NCI-H2081 treated with DMSO at 0.1 percent for 48 hours (cell line): ENCODE measurements at places on chromosomes 6 and 20.

GRCh38 chr6:98054453-98054852, 771.4 kb upstream of the MMS22L start:
- DNase-seq = no peak

GRCh38 chr6:166029506-166029905, 138.1 kb downstream of the TBXT start:
- DNase-seq = no peak

DNA sequence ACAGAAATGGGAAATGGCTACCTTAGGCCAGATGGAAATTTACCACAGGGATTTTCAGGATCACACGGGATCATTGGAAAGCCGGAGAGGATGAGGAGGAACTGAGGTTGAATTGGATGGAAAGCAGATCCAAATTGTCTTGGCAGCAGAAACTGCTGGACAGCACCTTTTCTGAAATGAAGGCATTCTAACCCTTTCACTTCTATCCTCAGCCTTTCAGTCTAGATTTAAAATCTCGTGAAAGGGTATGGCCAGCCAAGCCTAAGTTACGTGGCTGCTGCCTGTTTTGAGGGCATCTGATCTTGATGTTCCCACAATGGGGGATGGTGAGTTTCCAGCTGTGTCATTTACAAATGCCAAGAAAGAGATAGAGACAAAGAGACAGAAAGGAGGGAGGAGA, 358.2 kb downstream of the KIF16B start:
- no peak for DNase-seq

DNA sequence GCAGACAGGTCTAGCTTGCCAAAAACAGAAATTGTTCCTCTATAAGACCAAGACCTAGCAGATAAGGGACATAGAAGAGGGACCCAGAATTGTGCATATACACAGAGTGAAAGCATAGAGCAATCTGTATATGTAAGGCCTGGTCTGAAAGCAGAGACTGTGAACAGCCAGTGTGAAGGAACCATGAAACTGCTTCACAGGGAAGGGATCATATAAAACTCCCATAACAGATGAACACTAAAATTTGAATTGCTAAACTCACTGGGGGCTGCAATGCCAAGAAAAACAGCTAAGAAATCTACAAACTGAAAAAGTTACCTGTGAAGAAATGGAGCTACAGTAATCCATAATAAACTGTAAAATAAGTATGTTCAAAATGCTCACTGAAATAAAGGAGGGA, 7.0 kb downstream of the ZUP1 start:
- DNase-seq = no peak

DNA sequence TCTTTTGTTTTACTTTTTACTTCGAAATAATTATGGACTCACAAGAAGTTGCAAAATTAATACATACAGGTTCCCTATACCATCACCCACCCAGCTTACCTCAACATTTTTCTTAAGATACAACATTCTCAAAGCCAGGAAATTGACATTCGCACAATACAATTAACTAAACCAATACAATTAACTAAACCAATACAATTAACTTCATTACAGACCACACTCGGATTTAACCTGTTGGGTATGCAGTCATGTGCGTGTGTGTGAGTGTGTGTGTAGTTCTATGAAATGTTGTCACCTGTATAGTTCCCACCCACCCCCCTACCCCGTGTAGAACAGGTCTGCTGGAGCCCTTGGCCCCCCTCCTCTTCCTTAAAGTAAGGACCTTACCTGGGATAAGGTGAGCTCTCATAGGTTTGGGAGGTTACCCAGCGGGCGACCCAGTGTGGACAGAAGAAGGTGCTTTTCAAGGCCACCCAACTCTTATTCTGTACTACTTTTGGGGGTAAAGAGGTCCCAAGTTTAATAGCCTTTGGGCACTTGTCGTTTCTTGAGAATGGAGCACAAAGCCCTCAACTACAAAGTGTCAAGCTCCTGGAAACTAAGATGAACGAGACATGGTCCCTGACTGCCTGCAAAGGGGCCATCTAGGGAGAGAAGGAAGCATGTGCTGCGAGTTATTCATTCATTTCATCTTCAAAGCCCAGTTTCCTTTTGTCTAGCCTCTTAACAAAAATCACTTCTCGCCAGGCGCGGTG, 544 bp upstream of the STK38 start:
- peak; percentile 47 for DNase-seq

GRCh38 chr20:6974838-6975237, 207.4 kb downstream of the BMP2 start:
- DNase-seq = no peak

GRCh38 chr6:41150671-41151070, 3.5 kb downstream of the TREML1 start:
- DNase-seq = no peak

GRCh38 chr6:43570876-43571441, 4.9 kb downstream of the XPO5 start:
- no peak for DNase-seq

DNA sequence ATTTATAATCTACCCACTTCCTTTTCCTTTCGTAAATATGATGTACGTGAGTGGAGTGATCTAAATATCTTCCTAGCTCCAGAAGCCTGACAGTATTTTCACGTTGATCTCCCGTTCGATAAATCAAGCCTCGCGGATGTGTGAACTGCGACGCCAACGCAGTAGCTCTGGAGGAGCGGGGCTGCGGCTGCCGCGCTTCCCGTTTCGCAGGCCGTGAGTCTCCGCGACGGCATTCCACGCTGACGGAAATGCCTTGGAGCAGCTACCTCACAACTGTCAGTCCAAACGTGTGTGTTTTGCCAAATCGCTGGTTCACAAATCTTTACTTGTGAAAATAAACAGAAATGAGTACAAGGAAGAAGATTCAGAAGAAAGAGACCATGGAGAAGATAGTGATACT, 41.2 kb downstream of the BTBD3 start:
- DNase-seq = no peak

- DNase-seq = no peak
Measured at GRCh38 chr6:37027036-37027720, 21.7 kb downstream of the FGD2 start.

DNA sequence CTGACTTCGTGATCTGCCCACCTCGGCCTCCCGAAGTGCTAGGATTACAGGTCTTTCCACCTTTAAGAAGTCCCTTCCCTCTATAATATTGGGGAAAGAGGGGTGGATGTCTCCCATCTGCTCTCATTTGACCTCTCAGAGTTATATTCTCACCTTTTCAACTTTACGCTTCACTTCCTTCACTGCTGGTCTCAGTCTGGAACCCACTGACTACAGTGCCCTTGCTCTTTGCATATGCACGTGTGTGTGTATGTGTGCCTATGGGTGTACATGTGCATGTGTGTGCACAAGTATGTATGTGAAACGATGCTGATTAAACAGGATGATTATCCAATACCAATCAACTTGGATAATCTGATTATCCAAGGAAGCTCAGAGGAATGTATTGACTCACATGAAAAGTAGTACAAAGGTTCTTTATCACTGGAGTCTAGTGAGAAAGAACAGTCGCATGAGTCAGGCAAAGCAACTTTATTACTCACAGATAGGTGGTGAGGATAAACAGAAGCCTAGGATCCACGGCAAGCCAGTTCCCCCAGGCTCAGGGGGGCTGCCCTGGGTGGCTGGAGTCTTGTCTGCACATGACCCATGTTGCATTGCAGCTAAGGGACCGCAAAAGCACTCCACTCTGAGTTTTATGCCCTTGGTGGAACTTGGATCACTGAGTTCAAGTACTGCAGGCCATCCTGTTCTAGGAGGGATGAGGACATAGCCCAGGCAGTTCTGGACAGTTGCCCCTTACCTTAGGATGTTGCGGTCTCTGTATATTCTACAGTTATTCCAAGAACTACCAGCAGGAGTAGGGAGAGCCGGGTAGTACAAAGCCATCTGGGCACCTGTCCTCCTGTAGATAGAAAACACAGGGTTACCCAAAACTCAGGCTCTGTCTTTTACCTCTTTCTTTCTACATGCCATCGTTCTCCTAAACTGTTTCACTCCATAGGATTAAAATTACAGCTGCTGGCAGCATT, 50.9 kb downstream of the SNRNP48 start:
- no peak for DNase-seq

GRCh38 chr6:80940571-80940970, 811.9 kb downstream of the TENT5A start:
- no peak for DNase-seq

DNA sequence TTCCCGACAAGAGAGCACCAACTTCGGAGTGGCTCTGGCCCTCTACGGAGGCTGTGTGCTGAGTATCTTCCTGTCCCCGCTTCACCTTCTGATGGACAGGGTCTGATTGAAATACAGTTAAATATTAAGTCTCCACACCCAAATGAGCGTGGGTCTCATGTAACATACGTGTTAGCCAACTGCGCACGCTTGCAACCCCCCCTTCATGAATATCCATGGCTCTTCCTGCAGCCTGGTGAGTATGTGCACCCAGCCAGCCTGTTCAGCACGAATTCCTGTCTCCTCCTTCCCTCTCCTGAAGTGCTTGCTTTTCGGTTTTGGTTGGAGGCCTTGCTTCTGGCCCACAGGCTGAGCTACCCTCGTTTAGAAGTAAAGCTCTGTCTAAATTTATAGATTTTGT, 102.9 kb upstream of the FRMD1 start:
- DNase-seq = no peak

GRCh38 chr6:26028212-26028745, 59.0 kb upstream of the HFE start:
- no peak for DNase-seq

DNA sequence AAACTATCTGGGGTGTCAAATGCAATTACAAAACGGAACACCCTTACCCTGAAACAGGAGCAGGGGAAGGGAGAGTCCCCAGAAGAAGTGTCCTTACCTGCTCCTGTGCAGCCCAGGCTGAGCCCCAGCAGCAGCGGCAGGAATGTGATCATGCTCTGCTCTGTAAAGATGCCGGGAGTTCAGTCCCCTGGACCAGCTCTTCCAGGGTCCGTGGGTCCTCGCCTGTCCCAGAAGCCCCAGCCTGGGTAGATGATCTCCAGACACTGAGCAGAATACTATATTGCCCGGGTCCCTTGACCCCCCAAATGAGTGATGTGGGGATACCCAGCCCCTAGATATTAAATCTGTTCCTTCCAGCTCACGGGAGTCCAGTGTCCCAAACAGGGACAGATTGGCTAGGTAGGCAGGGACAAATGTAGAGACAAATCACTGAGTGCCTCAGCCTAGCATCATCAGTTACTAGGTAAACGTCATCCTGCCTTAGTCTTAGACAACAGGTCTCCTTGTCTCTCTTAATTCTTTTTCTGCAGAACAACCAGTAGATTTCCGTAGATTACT, at the start of gene HLA-DMB:
Gene HLA-DMB, minus strand, starts transcription at position 373 of the 558 bp plus-strand sequence. Its CDS starts 221 bp downstream, at position 152.
- no peak for DNase-seq

DNA sequence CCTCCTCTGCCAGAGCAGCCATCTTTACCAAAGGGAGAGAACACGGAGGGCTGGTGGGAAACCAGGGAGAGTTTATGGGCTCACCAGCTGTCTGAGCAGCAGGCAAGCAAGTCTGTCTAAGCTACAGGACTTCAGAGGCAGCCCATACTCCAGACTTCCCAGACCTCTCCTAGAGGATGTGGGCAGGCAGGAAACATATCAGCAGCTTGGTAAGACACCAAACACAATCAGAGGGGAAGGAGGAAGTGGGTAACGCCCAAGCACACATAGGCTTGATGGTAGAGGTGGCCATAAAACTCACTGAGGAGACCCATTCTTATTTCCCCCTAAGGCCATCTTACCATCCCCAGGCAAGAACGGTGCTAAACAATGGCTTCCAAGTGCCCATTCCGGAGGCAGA, 143.1 kb upstream of the ARID1B start:
- no peak for DNase-seq

GRCh38 chr6:135876058-135876457, 24.6 kb downstream of the PDE7B start:
- DNase-seq = no peak

DNA sequence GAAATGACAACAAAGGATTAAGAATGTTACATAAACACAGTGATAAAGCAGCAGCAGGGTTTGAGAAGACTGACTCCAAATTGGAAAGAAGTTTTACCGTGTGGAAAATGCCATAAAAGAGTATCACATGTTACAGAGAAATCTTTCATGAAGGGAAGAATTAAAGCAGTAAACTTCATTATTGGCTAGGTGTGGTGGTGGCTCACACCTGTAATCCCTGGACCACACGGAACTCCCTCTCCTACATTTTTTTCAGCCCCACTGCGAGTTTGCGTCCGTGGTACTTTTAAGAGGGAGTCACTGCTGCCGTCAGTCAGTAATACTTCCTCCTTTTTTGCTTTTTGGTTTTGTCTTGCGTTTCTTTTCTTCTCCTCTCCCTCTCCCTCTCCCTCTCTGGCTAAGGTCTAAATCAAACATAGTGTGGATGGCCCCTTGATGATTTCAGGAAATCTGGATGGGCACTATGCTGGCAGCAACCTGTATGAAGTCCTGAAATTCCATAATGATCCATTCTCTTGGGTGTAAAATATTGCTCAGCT, 112.3 kb downstream of the MAN1A1 start:
- DNase-seq = no peak

- no peak for DNase-seq
Measured at GRCh38 chr6:92086750-92087149, 1332.6 kb downstream of the EPHA7 start.

DNA sequence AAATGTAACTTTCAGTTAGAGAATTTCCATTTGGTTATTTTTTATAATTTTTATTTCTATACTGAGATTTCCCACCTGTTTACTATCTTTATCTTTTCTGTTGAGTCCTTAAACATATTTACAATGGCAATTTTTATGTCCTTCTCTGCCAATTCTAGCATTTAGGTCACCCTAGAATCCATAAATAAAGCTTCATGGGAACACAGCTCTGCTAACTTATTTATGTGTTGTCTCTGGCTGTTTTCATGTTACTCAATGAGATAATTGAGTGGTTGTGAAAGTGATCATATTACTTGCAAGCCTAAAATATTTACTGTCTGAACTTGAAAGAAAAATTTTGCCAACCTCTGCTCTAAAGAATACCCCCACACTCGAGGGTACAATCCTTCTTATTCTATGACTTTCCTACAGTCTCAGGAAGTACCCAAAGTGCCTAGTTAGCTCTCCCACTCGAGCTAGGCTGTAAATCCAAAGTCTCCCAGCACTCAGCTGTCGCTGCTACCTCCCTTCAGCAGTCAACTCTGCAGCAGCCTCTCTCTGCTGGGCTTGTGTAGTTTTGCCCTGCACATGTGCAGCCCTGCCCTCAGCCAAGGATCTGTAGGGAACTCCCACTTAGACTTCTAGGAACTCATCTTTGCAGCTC, 53.5 kb upstream of the GCLC start:
- no peak for DNase-seq

DNA sequence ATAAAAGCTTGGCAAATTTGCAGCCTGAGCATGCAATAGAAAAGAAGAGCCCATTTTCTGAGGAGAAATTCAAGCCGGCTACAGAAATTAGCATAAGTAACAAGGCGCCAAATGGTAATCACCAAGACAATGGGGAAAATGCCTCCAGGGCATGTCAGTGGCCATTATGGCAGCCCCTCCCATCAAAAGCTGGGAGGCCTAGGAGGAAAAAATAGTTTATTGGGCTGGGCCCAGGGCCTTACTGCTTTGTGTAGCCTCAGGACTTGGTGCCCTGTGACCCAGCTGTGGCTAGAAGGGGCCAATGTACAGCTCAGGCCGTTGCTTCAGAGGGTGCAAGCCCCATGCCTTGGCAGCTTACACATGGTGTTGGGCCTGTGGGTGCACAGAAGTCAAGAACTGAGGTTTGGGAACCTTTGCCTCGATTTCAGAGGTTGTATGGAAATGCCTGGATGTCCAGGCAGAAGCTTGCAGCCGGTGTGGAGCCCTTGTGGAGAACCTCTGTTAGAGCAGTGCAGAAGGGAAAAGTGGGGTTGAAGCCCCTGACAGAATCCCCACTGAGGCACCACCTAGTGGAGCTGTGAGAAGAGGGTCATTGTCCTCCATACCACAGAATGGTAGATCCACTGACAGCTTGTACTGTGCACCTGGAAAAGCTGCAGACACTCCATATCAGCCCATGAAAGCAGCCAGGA, 328.5 kb upstream of the MAP3K7 start:
- DNase-seq = no peak

GRCh38 chr6:161486361-161487216, 212.7 kb upstream of the AGPAT4 start:
- DNase-seq = no peak
